ENCODE measurements at places on chromosomes 7 and 10.

- no peak for DNase-seq
Measured at GRCh38 chr10:126455766-126456405, 67.6 kb upstream of the ADAM12 start.

DNA sequence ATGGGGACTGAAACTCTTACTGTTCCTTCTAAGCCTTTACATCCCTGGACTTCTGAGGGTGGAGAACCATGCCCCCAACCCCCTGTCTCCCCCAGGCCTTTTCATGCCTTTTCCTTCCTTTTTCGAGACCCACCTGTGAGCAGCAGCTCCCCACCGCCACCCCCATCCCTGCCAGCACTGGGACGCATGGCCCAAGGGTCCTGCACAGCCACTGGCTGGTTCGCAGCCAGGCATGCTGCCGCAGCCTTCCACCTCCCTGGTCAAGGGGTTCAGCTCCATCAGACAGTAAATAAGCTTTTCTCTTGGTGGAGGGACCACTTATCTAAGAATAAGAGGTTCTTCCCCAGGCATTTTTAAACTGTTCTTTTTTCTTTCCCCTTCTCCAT lies 584.4 kb downstream of the GRM8 start:
- no peak for DNase-seq

DNA sequence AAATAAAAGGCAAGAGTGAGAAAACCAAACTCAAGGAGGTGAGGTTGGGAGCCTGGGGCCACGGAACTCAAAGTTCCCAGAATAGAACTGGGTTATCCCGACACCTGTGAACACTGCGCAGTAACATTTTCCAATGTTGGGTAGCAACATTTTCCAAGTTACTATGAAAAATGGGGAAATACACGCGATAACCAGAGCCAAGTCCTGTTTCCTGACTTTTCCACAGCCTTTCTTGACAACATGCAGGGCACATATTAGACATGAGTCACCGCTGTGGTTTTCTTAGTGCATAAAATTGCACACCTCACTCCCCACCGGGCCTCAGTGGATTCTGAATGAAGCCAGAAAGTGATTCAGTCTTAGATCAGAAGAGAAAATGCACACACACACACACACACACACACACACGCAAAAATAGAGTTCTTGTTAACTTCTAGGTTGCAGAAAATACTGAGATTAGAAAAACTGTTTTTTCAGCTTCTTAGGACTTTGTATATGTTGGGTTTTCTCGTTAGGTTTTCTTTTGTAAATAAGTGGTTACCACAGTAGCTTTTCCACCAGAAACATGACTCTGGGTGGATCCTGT lies 70.0 kb downstream of the CAMK1D start:
- peak; percentile 97 for DNase-seq

DNA sequence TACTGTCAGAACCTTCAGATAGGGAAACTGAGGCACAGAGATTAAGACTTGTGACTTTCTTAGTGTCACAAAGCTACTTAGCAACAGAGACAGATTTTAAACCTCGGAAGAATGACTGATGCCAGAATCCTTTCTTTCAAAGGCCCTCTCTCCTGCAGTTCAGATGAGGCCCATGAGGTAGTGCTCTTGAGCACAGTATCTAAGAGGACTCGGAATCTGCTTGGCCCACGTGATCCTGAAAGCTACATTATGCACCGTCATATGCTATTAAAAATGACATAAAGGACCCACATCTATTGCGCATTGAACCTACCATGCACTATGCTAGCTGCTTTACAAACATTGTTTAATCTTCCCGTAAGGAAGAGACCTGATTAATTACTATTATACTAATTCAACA lies 355.9 kb downstream of the SFMBT2 start:
- no peak for DNase-seq

DNA sequence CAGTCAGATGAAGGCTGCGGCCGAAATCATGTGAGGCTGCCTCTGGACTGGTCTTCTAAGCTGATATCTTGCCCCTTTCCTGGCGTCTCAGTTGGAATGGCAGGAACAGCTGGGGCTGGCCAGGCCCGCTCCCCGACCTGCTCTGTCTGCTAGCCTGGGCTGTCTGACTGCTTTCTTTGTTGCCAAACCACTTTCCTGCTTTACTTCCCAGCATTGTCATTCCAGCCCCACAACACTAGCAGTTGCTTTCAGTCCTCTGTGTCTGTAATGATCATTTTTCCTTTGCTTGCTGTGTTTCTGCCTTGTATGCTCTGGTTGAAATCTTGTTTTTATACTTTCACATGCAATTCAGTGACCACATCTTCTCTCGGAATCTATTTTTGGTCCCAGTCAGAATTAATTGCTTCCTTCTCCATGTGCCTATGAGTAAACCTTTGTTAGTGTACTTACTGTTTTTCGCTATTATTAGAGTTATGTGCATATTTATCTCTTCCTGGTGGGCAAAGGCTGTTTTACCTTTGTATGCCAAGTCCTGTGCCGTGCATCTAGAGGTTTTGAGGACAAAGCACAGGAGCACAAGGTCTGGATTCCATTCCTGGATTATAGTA lies 21.6 kb downstream of the PRPF18 start:
- DNase-seq = no peak

DNA sequence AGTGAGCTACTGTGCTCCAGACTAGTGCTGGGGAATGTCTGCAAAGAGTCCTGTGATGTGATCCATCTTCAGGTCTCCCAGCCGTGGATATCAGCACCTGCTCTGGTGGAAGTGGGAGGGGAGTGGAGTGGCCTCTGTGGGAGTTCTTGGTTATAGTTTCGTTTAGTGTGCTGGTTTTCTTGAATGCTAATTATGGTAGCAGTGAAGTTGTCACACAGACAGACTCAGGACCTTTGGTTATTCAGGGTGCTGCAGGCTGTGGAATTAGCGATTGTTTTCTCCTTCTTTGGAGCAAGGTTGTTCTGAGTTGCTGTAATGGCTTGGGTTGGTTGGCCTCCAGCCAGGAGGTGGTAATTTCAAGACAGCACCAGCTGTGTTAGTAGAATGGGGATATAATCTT lies 132.7 kb upstream of the HGF start:
- DNase-seq = no peak

DNA sequence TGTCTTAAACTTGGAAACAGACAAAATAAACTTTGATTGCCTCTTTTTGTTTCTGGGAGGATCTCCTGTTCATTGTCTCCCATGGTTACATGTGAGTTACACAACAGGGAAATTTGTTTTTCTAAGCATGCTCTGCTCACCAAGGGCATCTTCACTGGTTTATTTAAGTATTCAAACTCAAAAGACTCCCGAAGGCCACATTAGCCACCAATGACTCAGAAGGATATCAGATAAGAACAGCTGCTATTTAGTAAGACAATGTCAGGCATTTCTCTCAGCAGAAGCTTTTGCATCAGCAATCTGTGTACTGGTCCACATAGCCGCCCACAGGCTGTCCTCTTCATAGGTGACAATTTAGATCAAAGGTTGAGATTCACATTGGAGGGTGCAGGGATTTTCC lies 19.3 kb downstream of the OR6B1 start:
- peak; percentile 83 for DNase-seq

GRCh38 chr7:8197994-8198698 lies 63.8 kb downstream of the ICA1 start:
- DNase-seq = no peak

- DNase-seq = no peak
Measured at GRCh38 chr7:30155481-30155880, 20.7 kb downstream of the MTURN start.

GRCh38 chr7:73610105-73610504 lies 14.2 kb downstream of the MLXIPL start:
- DNase-seq = no peak

- DNase-seq = no peak
Measured at GRCh38 chr7:73742753-73743641, 4.4 kb upstream of the ABHD11 start.

Measured in NCI-H226 (cell line).